Activated CD4-positive, alpha-beta T cell treated with anti-CD3 and anti-CD28 coated beads, Interleukin-2, amount 50 U/mL, for 48 hours (primary cell): ENCODE measurements at places on chromosomes 1 and 21.

- DNase-seq = no peak
Observed at GRCh38 chr1:88421997-88422396, 262.1 kb upstream of the PKN2 start.

- no peak for DNase-seq
Observed at GRCh38 chr1:39946216-39946615, 8.7 kb upstream of the MFSD2A start.

- DNase-seq = no peak
Observed at GRCh38 chr1:216458812-216459211, 35.6 kb upstream of the USH2A start.

DNA sequence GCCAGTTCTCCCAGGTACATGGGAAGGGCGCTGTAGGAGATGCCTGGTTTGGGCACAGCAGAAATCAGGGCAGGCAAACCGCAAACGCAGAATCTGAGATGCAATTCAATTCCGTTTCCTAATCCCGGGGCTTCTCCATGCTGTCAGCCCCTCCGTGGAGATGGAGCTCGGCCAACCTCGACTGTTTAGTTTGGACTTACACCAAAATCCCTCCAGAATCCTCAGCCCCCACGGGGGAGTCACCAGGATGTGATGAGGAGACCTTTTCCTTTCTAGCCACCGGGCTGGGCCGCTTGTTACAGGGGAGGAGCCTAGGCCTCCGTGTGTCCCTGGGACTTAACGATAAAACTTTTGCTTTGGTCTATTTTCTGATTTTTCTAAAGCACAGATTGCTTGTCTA lies 7.9 kb downstream of the SLC2A7 start:
- DNase-seq = no peak

DNA sequence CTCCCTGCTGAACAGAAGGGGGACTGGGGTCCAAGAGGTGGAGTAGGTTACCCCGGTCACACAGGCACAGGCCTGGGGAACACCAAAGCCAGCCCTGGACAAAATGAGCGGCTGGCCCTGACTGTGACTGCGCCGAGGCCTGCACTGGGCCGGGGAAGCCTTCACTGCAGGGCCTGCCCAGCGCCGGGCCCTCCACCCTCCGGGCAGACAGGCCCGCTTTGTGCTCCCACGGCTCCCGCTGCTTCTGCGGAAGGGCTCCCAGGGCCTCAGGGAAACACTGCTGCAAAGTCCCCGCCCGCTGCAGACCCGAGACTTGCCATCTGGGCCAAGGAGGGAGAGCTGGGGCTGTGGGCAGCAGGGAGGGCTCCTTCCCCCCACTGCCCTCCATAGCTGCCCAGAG lies 35.3 kb downstream of the MEGF6 start:
- no peak for DNase-seq

DNA sequence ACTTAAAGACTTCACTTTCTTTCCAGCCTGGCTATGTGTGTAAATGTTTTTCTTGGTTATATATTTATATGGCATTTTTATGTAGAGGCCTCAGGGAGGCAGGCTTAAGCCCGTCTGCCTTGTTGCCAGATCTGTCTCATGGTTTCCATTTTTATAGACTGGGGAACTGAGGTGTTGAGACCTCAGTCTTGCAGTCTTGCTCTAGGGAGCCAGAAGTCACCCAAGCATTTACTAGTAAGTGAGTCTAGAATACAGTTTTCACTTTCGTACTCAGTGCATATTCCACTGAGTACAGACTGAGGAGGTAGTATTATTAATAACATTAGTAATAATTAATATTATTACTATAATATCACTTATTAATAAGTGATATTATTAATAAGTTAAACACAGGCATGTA lies 161.4 kb downstream of the UCK2 start:
- no peak for DNase-seq

- no peak for DNase-seq
Observed at GRCh38 chr1:203915811-203916210, 54.4 kb downstream of the SNRPE start.

- DNase-seq = no peak
Observed at GRCh38 chr1:227943381-227944089, 4.2 kb downstream of the WNT9A start.

GRCh38 chr1:184152434-184152898 lies 100.9 kb downstream of the TSEN15 start:
- no peak for DNase-seq

DNA sequence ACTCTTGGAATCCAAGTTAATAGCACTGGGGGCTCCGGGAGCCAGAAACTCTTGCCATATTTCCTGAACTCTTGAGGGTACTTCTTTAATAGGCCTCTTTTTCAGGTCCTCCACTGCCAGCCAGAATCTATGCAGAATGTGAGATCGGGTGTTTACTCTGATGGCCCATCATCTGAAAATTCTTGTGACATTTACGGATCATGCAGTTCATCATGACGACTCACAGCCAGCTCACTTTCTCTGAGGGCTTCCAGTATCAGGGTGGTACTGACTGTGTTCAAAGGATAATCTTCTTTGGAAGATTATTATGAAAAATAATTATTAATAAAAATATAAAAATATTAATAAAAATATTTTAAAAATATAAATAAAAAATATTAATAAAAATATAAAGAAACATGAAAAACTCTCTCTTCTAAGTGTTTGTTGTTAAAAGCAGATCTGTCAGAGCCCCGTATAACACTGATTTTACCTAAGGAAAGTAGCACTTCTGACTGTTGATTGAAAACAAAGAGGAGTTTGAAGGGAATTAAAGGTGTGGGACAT lies 194.3 kb upstream of the GREM2 start:
- DNase-seq = no peak

DNA sequence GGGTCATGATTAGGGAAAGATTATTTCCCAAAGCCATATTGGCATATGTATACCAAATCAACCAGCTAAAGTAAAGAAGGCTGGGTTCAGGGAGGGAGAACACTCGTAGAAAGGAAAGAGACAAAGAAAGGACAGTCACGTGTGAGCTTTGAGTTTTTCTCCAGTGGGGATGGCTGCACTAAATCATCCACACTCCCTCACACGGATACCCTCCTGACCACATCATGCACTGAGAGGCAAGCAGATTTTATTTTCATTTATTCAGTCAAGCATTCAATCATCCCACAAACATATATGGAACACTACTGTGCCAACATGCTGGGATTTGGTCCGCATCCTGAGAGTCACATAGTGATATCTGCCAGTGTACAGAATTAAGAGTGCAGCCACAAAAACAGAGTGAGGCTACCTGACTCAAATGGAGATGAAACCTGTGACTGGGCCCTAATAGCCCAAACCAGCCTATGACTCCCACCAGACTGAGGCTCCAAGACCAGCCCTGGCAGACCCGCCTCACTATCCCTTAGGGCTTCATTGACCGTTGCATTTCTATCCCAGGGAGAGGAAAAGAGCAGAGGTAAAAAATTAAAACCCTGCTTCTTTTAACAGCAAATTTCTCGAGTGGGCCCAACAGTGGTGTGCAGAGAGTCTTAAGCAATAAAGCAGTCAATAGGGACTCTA lies 155.9 kb downstream of the BARHL2 start:
- DNase-seq = no peak

DNA sequence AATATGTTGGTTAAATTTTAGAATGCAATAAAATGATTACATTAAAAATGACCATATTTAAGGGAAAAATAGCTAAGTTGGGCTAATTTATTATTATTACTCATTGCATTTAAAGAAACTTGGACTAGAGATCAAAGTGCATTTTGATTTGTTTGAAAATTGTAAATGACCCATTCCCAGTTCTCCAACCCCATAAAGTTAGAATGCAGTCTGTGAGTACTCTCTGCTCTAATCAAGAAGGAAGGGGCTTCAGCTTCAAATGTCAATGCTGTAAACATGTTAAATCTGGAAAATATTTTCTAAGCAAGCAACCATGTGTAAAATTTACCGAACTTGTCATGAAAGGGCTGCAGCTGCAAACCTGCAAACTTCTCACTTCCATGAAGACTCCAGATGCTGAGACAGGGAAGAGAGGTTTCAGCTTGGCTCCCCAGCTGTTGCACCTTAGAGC lies 232.7 kb downstream of the TTLL7 start:
- no peak for DNase-seq

DNA sequence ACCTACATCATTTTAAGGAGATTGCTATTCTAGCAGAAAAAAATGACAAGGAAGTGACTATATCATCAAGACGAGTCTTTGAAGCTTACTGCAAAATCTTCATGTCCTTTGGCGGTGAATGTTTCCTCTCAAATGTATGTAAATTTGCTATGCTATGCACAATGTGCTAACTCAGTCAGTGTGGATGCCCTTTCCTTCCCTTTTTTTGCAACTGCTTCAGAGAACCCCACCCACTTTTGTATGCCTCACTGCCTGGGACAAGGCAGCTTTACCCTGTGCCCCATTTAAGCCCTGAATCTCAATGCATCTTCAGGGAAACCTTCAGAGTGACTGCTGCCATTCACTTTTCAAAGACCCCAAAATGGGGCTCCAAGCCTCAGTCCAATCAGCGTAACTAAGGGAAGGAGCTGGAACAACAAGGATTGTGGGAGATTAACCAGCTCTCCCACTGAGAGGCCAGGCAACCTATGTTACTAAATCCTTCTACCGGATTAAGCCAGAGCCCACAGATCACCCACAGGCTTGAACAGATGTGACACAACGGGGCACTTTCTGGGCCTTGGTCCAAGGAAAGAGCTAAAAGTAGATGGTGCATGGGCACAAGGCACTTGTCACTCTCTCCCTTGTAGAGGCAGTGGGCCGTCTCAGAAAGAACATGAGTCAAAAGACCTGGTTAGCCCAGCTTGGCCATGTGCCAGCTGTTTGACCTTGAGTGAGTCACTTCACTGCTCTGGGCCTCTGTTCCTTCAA lies 154.4 kb downstream of the PLPP3 start:
- DNase-seq = no peak

GRCh38 chr1:57800376-57800775 lies 376.5 kb upstream of the DAB1 start:
- DNase-seq = no peak

DNA sequence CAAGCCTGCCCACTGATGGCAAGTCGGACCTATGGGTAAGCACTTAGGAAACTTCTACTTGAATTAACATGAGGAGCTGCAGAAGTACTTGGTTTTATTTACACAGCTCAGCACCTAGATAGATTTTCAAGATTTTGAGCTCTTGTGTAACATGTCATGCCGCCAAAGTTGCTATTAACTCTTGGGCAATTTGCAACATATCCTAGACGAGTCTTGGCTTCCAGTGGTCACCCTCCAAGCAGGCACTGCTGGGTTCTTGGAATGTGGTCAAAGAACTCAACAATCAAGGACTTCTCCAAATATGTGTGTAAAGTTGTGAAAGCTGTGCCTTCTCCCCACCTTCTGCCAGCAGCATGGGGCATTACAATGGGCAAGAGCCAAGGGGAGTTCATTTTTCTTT lies 17.8 kb upstream of the GUCA2B start:
- no peak for DNase-seq
